ENCODE measurements at places on chromosomes 6 and 20.

- no peak for DNase-seq
These were observed 87.9 kb upstream of the BMP5 start for GRCh38 chr6:55963301-55963700.

GRCh38 chr6:91497770-91498169 lies 910.9 kb upstream of the MAP3K7 start:
- no peak for DNase-seq

GRCh38 chr6:137313928-137314855 lies 95.0 kb upstream of the IFNGR1 start:
- DNase-seq: peak; percentile 46

- no peak for DNase-seq
These were observed 82.7 kb upstream of the TOP1 start for GRCh38 chr20:40945754-40946450.

GRCh38 chr20:32052090-32052777 lies at the start of gene HCK:
TSS of gene HCK (plus strand) at chr20:32052242.
- DNase-seq: no peak

- no peak for DNase-seq
These were observed 188.9 kb upstream of the TAB2 start for GRCh38 chr6:149128489-149129145.

- DNase-seq: no peak
These were observed 113.3 kb upstream of the NUP153 start for GRCh38 chr6:17820055-17820454.

DNA sequence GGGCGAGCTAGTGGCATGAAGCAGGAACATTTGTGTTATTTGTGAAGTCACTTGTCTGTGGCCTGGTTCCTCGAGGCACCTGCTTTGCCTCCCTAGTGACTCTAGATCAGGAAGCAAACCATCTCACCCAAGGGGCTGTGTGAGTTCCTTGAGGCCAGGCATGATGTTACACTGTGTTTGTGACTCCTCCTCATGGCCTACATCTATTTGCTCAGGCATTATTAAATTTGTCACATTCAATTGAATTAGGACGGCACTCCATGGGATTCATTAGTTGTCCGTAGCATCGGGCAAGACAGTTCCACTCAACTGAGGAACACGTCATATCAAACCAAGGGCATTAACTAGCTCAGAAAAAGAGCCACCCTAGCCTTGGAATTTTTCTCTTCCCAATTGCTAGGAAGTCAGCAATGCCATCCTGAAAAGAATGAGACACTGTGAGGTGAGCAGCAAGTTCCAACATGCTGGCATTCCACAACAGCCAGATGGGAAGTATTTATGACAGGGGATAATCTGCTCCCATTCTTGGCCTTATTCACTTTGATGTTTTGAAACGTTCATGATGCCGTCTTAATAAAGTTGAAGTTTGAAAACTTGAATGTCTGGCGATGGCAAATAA lies 17.2 kb downstream of the TMEM200A start:
- no peak for DNase-seq

GRCh38 chr6:104705095-104705707 lies 154.5 kb downstream of the HACE1 start:
- no peak for DNase-seq

- DNase-seq: no peak
These were observed 5.9 kb upstream of the PTPN1 start for GRCh38 chr20:50504231-50504823.

GRCh38 chr6:4084444-4085331 lies 5.8 kb upstream of the FAM217A start:
- no peak for DNase-seq

DNA sequence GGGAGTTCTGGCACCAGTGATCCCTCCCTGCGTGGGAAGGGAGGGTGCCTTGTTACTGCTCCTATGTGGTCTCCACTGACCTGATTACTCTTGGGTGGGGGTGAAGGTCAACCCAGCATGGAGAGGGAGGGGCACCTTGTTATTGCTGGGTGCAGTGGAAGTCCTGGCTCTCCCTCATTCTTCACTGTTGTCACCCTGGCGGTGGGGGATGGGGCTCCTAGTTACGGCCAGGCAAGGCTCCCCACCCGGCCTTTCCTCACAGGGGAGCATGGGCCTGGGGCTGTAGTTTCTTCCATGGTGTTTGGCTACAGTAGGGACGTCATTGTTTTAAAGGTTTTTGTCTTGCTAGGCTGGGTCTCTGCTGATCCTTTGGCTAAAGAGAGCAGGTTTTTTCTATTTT lies 40.8 kb downstream of the PACSIN1 start:
- DNase-seq: no peak

DNA sequence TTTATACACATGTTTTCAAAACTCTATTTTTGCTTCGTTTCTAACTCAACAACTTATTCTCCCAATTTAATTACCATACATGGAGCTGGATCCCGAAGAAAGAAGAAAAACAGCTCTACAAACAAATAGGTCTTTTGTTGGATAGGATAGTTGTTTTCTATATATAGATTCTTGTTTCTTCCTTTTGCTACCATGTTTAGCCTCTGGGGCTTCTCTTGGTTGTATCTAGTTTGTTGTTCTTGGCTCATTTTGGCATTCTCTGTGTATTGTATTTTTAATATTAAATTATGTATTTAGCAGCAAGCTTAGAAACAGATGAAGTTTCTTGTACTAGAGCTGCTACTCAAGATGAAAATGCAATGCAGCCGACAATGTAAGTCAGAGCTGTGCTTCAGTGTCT lies 60.9 kb downstream of the PLCB4 start:
- DNase-seq: no peak

GRCh38 chr20:17611540-17612286 lies 41.8 kb downstream of the DSTN start:
- DNase-seq: no peak

DNA sequence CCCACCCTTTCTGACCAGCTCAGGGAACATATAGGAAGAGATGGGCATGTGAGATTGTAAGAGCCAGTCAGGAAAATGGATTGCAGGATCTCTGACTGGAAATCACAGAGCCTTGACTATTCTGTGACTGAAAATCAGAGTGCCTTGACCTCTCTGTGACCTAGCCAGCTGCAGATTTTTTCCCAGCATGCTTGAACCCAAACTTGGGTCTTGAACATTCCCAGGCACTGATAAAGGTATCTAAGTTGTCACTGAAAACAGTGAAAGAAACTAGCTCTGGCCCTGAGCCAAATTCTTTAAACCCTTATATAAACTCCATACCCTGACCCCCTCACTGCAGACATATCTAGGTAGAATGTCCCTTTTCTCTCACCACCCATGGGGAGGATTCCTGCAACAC lies 2.3 kb upstream of the ZNF165 start:
- DNase-seq: no peak

GRCh38 chr20:9610665-9611064 lies 96.3 kb downstream of the LAMP5 start:
- no peak for DNase-seq

GRCh38 chr6:151962246-151962846 lies 154.9 kb downstream of the ESR1 start:
- no peak for DNase-seq

GRCh38 chr6:32950449-32950848 lies 2.4 kb downstream of the HLA-DMA start:
- DNase-seq: no peak

DNA sequence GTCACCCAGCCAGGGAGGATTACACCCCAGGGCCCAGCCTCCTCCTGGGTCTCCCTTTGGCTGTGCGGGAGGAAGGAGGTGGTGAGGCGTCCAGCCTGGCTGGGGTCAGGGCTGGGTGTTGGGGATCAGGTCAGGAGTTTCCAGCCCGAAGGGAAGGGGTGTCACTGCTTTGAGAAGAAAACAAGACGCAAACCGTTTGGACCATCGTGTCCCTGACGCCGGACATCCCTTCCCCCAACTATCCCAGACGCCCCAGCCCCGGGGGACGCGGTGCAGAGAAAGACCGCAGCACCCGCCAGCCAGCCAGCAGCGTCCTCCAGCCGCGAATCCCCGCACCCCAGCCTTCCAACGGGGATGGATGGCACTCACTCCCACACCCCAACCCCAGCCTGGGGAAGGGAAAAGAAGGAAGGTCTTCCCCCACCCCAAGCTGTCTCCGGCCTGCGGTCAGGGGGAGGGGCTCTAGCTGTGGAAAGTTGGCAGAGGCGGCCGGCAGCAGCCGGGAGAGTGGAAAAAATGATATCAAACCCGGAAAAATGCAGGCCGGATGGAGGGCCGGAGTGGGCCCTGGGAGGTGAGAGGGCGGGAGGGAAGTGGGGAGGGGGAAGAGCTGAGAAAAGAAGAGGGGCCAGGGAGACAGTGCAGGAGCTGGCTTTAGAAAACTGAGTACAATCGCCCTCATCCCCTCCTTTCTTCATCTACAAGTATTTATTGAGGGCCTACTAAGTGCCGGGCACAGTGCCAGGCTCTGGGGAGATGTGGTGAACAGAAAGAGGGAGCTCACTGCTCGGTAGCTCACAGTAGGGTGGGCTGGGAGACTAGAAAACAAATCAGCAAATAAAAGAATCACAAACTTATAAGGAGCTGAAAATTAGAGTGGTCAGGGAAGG lies 10.6 kb downstream of the REM1 start:
- no peak for DNase-seq

- DNase-seq: no peak
These were observed 7.7 kb upstream of the GJA10 start for GRCh38 chr6:89886378-89887120.

DNA sequence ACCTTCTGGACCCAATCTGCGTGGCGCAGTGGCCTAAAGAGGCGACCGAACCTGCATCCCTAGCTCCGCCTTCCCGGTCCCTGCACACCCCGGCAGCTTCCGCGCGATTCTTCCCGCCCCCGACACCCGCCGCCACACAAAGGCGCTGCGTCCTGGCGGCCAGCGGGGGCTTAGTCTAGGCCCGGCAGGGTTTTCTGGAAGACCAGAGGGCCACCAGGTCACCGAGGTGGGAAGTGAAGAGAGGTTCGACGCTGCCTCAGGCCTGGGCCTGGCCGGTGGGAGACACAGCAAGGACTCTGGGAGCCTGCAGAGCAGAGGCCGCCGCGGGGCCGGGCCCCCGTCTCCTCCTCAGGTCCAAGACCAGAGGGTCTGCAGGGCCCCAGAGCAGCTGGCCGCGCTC lies 154.9 kb downstream of the OR2B2 start:
- no peak for DNase-seq

- DNase-seq: no peak
These were observed 8.1 kb downstream of the PACSIN1 start for GRCh38 chr6:34473967-34474366.

DNA sequence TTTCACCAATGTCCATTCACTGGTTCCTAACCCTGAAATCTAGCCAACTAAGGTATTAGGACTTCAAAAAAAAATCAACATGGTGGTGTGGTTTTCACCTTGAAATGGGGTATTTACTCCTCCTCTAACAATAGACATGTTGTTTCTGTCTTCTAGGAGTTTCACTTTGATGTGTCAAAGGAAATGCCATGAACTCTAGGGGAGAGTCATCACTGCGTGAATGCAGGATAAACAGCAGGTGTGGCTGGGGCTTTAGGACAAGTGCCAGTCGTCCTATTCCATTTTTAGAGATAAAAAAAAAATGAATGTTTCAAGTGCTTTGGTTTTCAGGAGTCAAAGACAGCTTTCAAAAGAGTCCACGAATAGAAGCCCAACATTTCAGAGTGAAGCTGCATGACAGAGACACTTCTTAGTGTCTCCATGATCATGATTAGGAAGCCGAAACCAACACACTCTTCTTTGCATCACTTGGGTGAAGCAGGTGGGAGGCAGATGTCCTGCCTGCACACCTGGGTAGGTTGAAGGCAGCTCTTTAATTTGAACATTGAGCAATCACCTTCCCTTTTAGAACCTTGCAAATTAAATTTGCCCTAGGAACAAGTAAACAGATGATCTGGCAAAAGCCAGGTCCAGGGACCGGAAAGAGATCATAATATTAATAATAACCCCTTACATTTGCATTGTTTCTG lies 328.5 kb upstream of the PRDM1 start:
- no peak for DNase-seq

DNA sequence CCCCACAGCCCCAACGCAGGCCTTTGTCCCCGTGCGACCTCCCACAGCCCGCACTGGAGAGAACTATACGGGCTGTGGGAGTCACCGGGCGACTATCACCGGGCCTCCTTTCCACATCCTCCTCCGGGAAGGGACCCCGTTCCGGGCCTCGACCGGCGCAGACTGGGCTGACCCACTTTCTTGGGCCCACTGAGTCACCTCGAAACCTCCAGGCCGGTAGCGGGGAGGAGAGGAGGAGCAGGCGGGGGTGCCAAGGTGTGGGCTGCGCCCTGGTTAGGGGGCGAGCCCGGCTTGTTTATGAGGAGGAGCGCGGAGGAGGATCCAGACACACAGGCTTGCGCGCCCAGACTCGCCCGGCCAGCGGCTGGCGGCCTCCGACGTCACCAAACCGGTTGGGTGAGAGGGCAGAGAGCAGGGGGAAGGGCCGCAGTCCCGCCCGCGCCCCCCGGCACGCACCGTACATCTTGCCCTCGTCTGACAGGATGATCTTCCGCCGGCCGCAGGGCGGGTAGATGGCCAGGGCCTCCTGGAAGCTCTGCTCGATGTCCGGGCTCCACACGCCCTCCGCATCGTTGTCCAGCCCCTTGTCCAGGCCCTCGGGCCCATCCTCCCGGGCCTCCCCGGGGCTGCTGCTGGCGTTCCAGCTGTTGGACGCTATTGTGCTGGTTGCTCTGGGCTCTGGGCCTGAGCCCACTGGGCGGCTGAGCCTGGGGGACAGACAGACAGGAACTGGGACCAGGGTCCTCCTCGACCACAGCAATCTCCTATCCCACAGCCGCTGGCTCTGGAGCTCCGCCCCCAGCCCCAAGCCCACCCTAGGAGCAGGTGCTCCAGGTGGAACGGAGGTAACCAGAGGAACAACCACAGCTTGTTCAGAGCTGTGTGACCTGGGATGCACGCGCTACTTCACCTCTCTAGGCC lies 10.6 kb downstream of the TEAD3 start:
- no peak for DNase-seq

- DNase-seq: no peak
These were observed 38.3 kb downstream of the SNX3 start for GRCh38 chr6:108222504-108222903.

GRCh38 chr20:61839912-61840778 lies 225.5 kb downstream of the TAF4 start:
- DNase-seq: no peak

GRCh38 chr6:73340048-73340447 lies 14.0 kb downstream of the DPPA5 start:
- no peak for DNase-seq

- no peak for DNase-seq
These were observed 21.9 kb upstream of the SGK2 start for GRCh38 chr20:43536817-43537440.

- DNase-seq: no peak
These were observed 7.8 kb downstream of the RBM38 start for GRCh38 chr20:57398901-57399535.

GRCh38 chr20:4120921-4121321 lies 105.6 kb upstream of the RNF24 start:
- no peak for DNase-seq

GRCh38 chr20:2005831-2006426 lies 12.1 kb upstream of the PDYN start:
- DNase-seq: peak; percentile 58

- no peak for DNase-seq
These were observed 20.2 kb downstream of the LEMD2 start for GRCh38 chr6:33768644-33769120.

GRCh38 chr6:79812195-79812594 lies 135.2 kb downstream of the ELOVL4 start:
- DNase-seq: no peak
